ENCODE measurements at places on chromosomes 16 and 17. TPM values are rescaled to one million over a fixed set of nuclear protein-coding genes. Genes with fewer than 3 reads are reported as not detected.

The RND2 gene
- 3.7 TPM for total RNA-seq

The SLC47A1 gene
- 3.7 TPM for total RNA-seq

The PITPNM3 gene
- 9.6 TPM for total RNA-seq

The P2RX1 gene
- total RNA-seq, result under 0.01 TPM

The BAHCC1 gene
- total RNA-seq, result 16.7 TPM

The GRN gene
- total RNA-seq, result 38.4 TPM

The PLA2G10 gene
- not detected for total RNA-seq

The DOC2A gene
- 13.5 TPM for total RNA-seq

The CIBAR2 gene
- 0.49 TPM for total RNA-seq

The ATMIN gene
- total RNA-seq, result 54.1 TPM

The TP53TG3C gene
- not detected for total RNA-seq

The CSH2 gene
- total RNA-seq, result not detected

The EPN3 gene
- total RNA-seq, result not detected

The HSD17B1 gene
- total RNA-seq, result 0.98 TPM

The INO80E gene
- 23.4 TPM for total RNA-seq

The ORC6 gene
- 5.9 TPM for total RNA-seq

All from temporal lobe (tissue), 4 donors.